ENCODE measurements at places on chromosomes 1 and 21.

DNA sequence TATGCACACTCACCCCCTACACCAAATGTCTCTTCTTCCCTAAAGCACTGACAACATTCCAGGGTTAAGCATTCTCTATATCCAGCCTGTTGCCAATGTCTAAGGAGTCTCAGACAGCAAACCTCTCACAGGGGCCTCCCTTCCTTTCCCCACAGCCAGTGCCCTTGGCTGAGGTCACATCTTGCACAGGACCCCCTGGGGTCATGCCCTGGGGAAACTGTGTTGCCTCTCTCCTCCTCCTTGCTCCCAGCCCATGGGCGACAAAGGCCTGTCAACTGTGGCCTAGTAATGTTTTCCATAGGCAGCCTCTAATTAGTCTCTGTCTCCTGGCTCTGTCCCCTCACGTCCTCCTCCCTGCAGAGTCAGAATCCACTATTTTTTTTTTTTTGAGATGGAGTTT is 54.6 kb downstream of the NENF start:
- no peak for DNase-seq

GRCh38 chr1:119219711-119220110 is 79.3 kb upstream of the WARS2 start:
- DNase-seq = no peak

DNA sequence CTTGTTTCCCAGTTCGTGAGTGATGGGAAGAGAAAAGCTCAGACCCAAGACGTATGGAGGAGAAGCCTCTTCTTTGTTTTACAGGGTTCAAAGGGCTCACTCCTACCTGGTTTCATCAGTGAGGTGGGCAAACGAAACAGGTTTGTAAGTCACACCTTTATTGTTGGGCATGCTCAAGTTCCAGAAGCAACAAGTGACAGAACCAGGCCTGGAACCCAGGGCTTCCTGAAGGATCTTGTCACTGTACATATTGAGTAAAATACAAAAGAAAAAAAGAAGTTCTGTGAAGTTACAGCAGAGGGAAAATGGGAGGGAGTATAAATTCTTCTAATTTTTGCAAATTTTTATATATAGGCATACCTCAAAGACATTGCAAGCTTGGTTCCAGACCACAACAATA is 320.9 kb upstream of the PROX1 start:
- DNase-seq = no peak

GRCh38 chr1:17227358-17227915 is 21.5 kb upstream of the PADI3 start:
- no peak for DNase-seq

DNA sequence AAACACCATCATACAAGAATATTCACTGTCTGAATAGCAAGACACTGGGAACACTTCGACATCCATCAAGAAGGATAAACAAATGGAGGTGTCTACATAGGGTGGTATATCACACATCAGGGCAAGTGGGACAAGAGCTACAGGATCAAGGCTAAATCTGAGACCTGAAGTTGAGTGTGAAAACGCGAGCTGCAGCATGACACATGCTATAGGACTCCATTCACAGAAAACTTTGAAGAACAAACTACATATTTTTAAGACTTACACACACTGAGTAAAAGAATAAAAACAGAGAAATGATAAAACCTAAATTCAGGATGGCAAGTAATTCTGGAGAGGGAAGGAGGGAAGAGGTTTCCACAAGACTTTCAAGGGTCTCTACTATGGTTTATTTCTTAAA is 2.1 kb downstream of the TTC39A start:
- no peak for DNase-seq

- DNase-seq = no peak
Measured at GRCh38 chr1:52402860-52403240, 1.4 kb downstream of the ORC1 start.

DNA sequence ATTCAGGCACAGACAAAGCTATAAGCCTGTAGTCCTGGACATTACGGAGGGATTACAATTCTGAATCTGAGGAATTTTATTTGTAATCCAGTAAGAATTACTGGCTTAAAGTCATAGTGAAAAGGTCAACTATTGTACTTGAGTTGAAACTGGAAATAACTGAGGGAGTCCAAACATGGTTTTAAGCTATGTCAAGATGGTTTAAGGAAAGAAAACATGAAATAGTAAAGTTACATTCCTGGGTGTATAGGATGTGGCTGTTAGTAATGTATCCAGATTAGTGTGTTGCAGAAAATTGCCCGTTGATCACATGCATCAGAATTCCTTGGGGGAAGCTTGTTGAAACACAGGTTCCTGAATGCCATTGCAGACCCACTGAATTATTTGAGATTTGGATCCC is 124.8 kb upstream of the GORAB start:
- no peak for DNase-seq

- no peak for DNase-seq
Measured at GRCh38 chr1:167824163-167824794, 89.7 kb downstream of the ADCY10 start.

GRCh38 chr21:32717851-32718316 is 9.9 kb downstream of the SYNJ1 start:
- DNase-seq = peak; percentile 60

DNA sequence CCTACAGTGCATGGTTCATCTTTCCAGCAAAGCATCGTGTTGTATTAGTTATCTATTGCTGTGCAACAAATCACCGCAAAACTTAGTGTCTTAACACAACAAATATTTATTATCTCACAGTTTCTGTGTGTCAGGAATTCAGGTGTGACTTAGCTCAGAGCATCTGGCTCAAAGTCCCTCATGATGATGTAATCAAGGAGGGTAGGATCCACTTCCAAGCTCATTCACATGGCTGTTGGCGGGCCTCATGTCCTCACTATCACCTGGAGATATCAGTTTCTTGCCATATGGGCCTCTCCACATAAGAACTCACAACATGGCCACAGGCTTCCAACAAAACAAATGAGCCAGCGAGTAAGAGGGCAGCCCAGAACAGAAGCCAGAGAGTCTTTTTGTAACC is 135.6 kb upstream of the GJB5 start:
- no peak for DNase-seq

GRCh38 chr1:225866061-225866837 is 15.9 kb downstream of the TMEM63A start:
- DNase-seq = no peak

GRCh38 chr1:53420341-53420740 is 38.9 kb upstream of the DMRTB1 start:
- no peak for DNase-seq

DNA sequence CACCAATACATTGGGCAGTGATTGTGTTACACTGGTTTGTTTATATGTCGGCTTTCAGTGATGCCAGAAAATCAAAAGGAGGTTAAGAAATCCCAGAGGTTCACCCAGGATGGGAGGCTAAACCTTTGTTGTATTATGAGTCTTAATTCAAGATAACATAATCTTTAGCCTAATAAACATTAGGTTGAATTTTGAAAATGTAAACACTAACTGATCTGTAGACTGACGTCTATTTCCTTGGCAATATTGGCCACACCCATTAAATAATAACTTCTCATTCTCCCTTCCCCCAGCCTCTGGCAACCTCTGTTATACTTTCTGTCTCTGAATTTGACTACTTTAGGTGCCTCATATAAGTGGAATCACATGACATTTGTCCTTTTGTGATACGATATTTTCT is 238.7 kb downstream of the DISC1 start:
- no peak for DNase-seq

- DNase-seq = no peak
Measured at GRCh38 chr1:178464566-178464965, 32.2 kb downstream of the CLEC20A start.

DNA sequence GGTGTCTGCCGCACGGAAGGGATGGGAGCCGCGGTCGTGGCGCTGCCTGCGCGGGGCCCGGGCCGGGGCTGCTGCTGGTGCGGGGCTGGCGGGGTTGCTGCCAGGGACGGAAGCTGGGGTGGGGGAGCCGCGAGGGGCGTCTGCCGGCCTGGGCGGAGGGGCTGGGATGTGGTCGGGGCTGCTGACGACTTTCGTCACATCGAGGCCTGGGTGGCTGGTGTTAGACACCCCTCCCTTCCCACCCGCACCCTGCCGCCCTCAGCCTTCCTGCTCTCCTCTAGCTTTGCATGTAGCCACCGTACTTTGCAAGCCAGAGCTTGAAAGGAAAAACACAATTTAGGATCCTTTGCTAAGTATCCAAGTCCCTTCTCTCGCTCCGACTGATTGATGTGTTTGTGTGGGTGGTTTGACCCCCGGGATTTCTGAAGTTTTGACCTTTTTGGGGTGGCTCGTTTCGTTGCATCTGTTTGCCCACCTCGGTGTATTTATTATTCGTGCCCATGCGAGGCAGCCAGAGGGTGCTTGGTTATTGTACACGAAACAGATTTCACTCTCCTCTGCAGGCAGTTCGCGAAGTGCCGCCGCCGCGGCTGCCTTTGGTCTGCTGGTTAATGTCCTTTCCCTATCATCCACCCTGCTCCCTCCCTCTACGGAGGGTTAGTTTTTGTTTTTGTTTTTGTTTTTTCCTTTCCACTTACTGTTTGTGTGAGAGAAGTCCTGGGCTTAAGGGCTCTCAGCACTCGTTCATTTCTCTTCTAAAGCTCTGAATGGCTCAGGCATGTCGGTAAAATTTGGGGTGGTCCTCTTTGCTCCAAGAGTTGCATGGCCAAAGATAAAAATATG is 868 bp downstream of the C1orf21 start:
- no peak for DNase-seq

- peak; percentile 57 for DNase-seq
Measured at GRCh38 chr1:22507587-22507986, 55.7 kb upstream of the EPHA8 start.

DNA sequence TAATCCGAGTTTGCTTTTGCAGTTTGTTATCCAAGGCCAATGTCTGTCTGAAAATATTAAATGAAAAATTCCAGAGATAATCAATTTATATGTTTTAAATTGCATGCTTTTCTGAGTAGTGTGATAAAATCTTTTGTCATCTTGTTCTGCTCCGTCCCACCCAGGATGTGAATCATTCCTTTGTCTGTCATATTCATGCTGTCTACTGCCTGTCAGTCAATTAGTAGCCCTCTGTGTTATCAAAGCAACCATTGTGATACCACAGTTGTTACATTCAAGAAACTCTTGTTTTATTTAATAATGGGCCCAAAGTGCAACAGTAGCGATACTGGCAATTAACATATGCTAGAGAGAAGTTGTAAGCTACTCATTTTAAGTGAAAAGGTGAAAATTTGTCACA is 819.3 kb downstream of the BRINP3 start:
- DNase-seq = no peak

- no peak for DNase-seq
Measured at GRCh38 chr1:45913183-45913683, 109.8 kb downstream of the MAST2 start.

- DNase-seq = no peak
Measured at GRCh38 chr1:219316066-219316465, 142.4 kb downstream of the LYPLAL1 start.

DNA sequence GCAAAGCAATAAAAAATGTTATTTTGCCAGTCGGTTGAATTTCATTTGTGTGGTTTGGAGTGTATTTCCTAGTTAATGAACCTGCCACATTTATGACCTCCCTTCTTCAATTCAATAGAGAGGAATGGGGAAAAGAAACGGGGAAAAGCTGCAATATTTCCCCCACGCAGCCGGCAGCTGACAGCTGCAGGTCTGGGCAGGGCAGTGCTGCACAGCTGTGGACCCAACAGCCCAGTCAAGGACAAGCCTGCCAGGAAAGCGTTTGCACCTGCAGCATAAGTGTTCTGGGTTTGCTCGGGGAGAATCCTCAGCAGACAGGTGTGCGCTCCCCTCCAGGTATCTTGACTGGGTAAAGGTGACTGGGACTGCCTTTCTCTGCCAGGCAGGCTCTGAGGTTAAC is 53.4 kb downstream of the FBXO2 start:
- peak; percentile 76 for DNase-seq

DNA sequence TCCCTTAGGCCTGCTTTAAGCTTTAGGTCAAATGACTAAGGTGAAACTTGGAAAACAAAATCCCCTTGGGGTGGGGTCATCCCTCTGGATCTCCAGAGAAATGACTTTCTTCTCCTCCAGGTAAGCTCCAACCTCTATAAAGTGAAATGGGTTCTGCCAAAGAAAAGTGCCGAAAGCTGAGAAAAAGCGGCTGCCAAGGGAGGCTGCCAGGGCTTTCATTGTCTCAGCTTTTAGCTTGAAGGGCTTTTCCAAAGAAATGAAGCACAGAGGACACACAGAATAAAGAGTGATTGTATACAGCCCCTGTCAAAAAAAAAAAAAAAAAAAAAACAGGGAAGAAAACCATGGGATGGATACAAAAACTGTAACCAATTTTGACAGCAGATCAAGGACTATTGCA is 126.9 kb downstream of the TGFBR3 start:
- no peak for DNase-seq

GRCh38 chr1:156709757-156710489 is 4.5 kb upstream of the CRABP2 start:
- DNase-seq = no peak

DNA sequence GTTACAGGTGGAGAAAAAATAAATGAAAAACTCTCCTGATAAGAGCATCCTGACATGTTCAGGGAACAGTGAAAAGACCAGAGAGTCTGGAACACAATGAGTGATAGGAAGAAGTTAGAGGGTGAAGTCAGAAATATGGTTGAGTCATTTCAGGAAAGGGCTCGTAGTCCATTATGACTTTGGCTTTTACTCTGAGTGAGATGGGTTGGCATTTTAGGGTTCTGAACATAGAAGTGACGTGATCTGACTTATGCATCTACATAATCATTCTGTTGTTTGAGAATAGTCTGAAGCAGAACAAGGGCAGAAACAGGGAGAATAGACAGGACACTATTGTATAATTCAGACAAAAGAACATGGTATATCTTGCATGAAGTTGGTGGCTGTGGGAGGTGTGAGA is 5.8 kb downstream of the HMCN1 start:
- DNase-seq = no peak

- DNase-seq = no peak
Measured at GRCh38 chr1:208772891-208773290, 528.7 kb upstream of the PLXNA2 start.

GRCh38 chr1:228445843-228446650 is 29.4 kb upstream of the TRIM17 start:
- DNase-seq = no peak

DNA sequence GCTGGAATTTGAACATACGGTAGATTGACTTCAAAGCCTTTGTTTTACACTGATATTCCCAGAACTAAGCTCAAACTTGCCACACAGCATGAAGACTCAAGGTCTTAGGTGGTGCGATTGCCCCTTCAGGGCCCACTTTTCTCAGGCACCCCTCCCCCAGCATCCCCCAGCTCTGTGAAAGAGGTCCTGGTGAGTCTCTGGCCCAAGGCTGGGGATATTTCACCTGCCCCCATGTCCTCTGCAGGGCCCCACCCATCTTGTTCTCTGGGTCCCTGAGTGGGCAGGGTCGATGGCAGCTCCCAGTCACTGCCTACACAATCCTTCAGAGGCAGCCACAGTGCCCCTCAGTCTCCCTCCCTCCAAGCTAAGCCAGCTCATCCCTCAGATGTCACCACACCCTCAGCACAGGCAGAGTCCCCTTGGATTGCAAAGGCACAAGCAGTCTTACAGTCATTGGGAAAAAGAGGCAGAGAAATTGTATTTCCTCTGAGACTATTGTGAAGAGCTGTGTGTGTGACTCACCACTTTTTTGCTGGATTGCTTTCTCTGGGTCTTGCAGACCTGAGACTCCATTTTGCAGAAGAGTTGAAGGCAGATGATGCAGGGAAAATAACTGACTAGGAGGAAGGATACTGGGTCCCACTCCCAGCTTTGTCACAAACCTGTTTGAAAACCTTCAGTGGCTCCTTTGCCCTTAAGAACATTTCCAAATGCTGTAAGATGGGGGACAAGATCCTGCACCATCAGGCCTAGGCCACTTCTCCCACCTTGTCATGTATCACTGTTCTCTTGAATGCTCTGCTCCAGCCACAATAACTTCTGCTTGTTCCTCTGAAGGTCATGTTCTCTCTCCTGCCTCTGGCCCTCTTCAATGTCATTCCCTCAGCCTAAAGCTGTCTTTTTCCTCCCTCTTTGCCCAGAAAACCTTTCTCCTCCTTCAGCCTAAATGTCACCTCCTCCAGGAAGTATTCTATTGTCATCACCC is 119.1 kb upstream of the GRIK3 start:
- no peak for DNase-seq
